NCI-H460 (cell line): ENCODE measurements at places on chromosomes 1 and 21.

GRCh38 chr1:181038399-181038873, 4.7 kb downstream of the MR1 start:
- DNase-seq = peak; percentile 77

GRCh38 chr1:222275729-222276465, 272.0 kb downstream of the HHIPL2 start:
- DNase-seq = no peak

GRCh38 chr1:154408174-154408777, 3.1 kb downstream of the IL6R start:
- no peak for DNase-seq

- DNase-seq = no peak
Observed at GRCh38 chr1:154344977-154345837, 19.9 kb downstream of the ATP8B2 start.

DNA sequence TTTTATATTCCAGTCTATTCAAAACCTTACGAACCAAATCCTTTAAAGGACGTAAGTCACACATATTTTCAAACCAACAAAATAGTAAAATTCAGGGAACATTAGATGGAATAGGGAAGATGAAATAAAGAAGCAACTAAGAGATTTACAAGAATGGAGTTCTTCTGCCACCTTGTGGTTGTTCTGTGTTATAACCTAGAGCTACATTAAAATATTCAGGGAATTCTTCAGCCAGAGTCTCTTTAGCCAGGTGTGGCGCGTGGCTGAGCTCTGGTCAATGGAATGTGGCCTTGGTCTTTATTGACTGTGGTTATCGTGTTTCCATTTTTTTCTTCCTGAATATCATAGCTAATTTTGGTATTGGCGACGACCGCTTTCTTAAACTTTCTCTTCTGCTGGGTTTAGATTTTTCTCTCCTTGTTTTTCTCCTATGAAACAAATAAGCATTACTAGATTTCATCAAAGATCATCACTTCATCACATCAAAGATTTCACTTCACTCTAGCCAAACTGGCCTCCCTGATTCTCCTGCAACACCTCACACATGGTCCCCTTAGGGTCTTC, 221.3 kb downstream of the MRPL39 start:
- peak; percentile 45 for DNase-seq

- DNase-seq = peak; percentile 26
Observed at GRCh38 chr1:181043025-181043888, 9.5 kb downstream of the MR1 start.

DNA sequence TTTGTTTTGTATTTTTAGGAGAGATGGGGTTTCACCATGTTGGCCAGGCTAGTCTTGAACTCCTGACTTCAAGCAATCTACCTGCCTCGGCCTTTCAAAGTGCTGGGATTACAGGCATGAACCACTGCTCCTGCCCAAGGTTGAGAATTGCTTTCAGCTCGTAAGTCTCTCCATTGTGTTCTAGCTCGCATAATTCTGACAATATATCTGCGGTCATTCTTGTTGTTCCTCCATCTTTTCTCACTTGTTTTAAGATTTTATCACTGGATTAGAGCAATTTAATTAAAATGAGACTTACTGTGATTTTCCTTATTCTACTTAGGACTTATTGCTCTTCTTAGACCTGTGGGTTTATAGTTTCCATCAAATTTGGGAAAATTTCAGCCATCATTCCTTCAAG, 102.9 kb downstream of the AHCTF1 start:
- DNase-seq = no peak

DNA sequence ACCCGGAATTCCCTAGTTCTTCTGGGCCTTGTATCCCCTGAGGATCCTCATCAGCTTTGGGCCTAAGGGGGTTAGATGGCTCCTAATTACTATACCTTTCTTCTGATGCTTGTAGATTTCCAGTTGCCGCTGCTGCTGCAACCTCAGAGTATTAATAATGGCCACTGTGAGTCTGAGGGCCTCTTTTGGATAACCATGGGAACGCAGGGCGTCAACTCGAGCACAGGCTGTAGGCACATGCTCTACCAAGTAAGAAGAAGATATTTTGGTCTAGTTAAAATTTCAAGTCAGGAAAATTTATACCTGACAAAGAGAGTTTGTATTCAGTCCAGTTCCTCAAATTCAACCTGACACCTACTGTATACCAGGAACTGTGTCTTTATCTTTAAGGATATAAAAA, 28.2 kb downstream of the UROD start:
- no peak for DNase-seq

DNA sequence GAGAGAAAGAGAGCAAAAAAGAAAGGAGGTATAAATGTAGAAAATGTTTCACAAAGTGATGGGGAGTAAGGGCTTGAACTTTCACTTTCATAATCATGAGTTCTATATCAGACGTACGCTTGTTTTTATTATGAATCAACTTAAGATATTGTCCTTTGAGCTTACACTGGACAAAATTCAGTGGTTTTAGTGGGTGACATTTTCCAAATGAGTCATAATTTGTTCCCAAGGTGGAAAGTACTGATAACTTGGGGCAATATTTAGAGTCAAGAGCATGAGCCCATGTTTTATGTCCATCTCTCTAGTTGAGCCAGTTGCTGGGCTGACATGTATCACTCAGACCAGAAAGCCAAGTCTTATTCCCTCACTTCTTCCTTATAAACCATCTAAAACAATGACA, 161.6 kb downstream of the CHRM3 start:
- DNase-seq = no peak

- DNase-seq = no peak
Observed at GRCh38 chr1:155024315-155024714, 9.3 kb downstream of the DCST2 start.

DNA sequence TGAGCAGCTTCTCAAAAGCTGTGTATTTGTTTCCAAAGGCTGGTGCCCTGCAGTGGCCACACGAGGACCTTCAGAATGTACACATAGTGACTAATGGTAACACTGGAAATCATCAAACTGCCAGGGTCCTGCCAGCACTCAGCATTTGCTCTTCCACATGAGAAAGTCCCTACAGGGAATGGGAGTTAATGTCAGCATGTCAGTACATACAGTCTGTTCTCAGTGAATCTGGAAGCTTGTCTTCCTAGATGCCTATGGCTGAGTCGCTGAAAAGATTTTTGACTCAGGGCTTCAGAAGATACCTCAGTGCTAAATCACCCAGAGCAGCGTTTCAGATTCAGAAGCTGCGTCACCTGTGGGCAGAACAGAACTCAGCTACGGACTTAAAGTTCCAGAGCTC, 108.2 kb downstream of the CDC7 start:
- no peak for DNase-seq

- DNase-seq = no peak
Observed at GRCh38 chr21:44458971-44459711, 3.8 kb downstream of the LRRC3 start.

DNA sequence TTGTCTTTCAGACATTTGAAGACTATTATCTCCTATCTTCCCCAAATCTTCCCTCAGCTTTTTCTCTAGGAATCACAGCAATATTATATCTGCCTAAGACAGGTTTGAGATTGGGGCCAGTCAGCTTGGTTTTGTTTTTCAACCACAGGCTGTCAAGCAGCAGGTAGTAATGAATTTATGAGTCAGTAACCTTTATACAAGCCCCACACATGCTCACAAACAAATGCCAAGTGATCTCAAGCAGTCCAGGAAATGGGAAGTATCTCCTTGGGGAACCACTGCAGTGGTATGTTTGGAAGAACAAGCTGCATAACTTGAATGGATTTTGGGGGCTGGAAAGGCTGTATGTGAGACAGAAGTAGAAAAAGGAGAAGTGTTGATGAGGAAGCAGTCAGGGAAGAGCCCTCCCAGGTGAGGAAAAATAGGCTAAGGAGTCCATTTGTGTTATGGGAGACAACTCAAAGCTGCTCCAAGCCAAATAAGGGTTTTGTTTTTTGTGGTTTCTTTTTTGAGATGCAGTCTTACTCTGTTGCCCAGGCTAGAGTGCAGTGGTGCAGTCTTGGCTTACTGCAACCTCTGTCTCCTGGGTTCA, 2.1 kb downstream of the DHDDS start:
- no peak for DNase-seq

GRCh38 chr1:212862111-212862690, 4.1 kb downstream of the FLVCR1 start:
- DNase-seq = no peak

DNA sequence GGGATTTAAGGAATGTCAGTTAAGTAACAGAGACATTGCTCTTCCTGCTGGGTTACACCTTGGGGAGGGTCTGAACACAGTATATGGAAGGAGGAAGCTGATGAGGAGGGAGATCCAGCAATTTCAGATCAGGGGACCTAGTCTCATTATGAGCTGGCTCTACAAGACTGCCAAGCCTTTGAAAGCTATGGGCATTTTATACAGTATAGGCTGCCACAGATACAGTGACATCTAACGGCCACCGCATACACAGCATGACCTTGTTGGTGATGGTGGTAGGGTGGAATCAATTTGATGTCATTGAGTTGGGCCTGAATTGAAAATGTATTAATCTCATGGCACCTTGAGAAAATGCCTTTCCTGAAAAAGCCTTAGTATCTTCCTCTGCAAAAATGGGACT, 22.6 kb upstream of the ZP4 start:
- no peak for DNase-seq

DNA sequence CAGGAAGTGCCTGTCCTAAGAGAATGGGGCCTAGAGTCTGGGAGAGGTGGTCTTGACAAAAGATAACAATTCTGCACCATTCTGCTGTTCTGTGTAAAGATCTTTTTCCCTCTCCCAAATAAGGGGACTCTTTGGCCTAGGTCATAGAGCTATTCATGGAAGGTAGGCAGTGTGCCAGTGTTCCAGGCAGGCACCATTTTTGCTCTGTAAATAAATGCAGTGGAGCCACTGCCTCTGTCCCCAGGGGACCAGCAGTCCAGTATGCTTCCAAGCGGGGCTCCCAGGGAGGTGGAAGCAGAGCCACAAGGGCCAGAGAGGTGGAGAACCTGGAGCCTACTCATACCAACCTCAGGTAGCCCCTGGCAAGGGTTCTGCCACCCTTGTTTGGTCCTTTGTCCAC, 25.9 kb downstream of the KCNA2 start:
- no peak for DNase-seq

DNA sequence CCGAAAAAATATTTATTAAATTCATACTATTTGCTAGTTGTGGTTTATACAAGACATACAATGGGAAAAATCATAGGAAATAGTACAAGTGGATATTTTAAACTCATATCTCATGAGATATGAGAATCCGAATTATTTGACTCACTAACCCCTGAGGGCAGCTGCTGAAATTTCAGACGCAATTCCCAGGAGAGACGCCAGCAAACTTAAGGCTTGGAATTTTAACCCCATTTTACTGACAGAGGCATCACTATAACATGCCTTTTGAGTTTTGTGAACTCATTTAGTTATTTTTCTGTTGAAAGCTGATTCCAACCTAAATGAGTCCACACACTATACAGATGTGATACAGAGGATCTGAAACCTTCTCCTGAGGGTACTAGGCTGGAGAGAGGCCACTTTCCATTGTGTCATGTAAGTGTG, 5.9 kb upstream of the MROH9 start:
- DNase-seq = no peak

- DNase-seq = no peak
Observed at GRCh38 chr1:106651028-106651762, 405.3 kb upstream of the PRMT6 start.

- DNase-seq = no peak
Observed at GRCh38 chr1:165897326-165898303, 70.2 kb downstream of the UCK2 start.

GRCh38 chr1:41711581-41711980, 207.1 kb downstream of the HIVEP3 start:
- DNase-seq = no peak

GRCh38 chr1:235901461-235901860, 34.8 kb upstream of the LYST start:
- no peak for DNase-seq

DNA sequence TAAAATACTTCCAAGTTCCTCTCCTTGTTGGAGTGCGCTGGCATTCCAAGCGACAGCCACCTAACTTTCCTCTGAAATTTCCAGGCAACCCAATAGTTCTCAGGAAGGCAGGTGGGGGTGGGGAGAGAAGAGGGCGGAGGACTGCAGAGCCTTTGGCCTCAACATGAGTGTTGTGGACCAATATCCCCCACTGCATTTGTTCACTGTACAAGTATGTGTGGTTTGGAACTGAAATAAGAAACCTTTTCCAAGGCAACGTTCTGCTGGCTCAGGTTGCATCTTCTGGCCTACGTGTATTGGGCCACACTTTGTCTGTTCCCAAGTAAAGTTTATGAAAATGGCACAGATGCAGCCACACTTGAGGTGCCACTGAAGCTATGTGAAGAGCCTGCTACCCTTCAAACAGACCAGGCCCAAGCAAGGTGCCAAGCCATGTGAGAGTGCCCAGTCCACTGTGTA, 153.4 kb downstream of the DHRS3 start:
- DNase-seq = no peak

DNA sequence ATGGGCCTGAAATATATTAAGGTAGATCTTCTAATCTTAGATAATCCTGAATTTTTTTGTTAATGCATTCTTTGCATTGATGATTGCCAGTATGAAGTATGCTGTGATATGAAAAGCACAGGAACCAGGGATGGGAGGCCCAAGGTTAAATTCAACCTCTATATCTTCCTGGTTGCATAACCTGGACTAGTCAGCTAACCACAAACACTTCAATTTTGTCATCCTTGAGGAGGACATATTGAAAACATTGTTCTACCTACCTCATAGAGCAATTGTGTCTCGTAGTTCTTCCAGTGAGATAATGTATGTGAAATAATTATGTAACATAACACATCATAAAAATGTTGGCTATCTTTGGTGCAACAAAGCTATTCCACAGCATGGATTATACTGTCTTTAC, 25.6 kb downstream of the PDC start:
- no peak for DNase-seq

GRCh38 chr1:48644905-48645605, 131.6 kb downstream of the BEND5 start:
- no peak for DNase-seq

- DNase-seq = no peak
Observed at GRCh38 chr1:236495467-236496112, 28.2 kb upstream of the LGALS8 start.

DNA sequence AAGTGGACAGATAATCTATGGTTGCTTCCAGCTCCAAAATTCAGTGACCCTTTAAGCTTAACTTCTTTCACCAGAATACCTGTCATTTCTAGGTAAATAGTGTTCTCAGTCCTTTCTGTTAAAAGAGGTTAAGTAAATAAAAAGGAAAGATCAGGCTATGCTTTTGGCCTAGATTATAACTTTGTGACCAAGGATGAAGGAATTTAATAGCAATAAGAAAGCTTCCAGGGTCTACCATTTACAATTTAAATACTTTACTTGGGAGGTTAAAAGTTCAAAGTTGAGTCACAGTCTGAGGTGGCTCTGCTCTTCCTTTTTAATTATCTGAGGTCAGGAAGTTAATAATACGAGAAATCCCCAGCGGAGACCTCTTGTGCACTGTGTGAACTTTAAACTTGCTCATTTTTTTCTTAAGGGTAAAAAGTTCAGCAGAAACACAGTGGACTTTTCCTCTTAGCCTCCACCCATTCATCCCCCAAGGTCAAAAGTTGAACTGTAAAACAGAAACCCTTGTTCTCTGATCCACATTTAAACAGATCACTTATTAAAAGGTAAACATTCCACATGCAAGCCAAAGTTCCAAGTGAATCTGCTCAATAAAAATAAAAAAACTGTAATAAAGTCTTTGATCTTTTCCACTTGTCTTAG, 187.1 kb downstream of the NRIP1 start:
- DNase-seq = no peak

- no peak for DNase-seq
Observed at GRCh38 chr1:206985162-206985749, 15.0 kb upstream of the FCAMR start.

GRCh38 chr1:86753700-86754099, 49.3 kb downstream of the SH3GLB1 start:
- DNase-seq = no peak

GRCh38 chr1:87647430-87648177, 318.9 kb downstream of the LMO4 start:
- no peak for DNase-seq

- DNase-seq = no peak
Observed at GRCh38 chr1:41642922-41643821, 158.7 kb upstream of the EDN2 start.
